ENCODE measurements at places on chromosomes 2 and 18.

DNA sequence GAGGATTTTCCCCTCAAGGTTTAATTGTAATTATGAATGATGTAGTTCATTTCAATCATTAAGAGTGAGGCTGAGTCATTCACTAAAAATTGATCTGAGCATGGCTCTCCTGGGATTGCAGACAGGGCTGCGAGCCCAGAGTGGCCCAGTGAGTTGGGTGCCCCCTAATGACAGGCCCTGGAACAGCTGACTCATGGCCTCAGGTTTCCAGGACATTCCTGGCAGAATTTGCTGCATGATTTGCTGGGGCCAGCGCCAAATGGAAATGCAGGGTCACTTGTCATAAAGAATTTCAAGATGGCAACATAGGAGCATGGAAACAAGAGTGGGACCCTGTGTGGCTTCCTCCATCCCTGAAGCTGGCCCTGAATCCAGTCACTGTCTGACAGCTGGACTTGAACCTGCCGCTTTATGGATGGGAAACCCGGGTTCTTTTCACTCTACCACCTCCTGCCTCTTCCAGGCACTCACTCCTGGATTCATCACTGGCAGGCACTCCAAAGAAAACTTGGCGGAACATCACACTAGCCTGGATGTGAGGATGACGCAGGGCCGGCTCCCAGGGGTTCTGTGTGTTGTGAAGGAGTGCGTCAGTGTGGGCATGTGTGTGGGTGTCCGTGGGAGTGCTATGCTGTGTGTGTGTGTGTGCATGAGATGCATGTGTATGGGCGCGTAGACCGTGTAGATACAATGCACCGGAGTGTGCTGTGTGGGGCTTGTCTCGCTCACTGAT lies 15.2 kb downstream of the OTOF start:
- no peak for DNase-seq

GRCh38 chr2:126884861-126885750 lies 13.6 kb upstream of the TEX51 start:
- DNase-seq: no peak

DNA sequence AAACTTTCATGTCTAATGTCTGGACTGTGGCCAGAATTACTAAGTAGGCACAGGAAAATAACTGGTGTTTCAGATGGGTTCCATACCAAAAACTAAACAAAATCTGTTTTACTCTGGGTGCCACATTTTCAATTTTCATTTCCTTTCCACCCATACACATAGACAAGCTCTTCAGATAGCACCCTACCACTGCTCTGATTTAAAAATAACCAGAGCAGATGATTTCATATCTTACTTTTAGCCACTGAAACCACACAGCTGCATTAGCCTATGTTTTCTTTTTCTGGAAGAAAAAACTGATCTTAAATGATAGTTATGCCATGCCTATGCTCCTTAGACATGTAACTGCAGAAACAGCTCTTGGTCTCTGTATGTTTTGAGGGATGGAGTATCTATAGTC lies 647.6 kb downstream of the CPS1 start:
- no peak for DNase-seq

GRCh38 chr2:69517410-69517809 lies 80.2 kb upstream of the NFU1 start:
- DNase-seq: no peak

DNA sequence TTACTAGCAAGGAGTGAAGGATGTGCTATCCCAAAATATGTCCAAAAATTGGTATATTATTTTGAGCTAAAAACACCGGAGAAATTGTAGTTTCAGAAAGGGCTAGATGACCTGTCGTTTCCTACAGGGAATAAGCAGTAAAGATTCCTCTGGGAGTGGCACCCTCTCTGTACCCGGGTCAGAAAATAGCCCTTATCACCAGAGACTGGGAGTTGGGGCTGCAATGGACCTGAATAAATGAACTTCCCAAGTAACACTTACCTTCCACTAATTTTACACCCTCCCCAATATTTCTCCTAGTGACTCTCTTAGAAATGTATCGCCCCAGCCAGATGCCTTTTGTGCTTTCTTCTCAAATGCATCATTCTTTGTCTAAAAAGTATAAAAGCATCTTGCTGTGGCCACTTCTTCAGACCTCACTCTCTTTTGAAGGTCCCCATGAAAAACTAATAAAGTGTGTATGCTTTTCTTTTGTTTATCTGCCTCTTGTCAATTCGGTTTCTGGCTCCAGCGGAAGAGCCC lies 734 bp upstream of the RMC1 start:
- DNase-seq: no peak

- DNase-seq: no peak
These were observed 70.6 kb upstream of the ITGB6 start for GRCh38 chr2:160270571-160271113.

DNA sequence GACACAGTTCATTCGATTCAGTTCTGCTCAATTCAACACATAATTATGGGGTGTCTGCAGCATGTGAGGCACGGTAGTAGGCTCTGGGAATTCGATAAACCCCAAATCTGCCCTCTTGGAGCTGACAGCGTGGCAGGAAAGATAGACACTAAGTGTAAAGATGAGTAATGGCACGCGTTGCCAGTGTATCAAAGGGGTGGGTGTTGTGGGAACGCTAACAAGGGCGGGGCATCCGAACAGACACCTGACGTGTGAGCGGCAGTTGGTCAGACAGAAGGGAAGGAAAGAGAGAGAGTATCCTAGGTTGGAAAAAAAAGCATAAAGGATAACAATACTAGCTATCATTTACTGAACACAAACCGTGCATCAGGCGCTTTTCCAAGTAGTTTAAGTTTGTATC lies 125.7 kb upstream of the HAAO start:
- DNase-seq: no peak

GRCh38 chr2:122179492-122180165 lies 424.2 kb downstream of the TSN start:
- no peak for DNase-seq

DNA sequence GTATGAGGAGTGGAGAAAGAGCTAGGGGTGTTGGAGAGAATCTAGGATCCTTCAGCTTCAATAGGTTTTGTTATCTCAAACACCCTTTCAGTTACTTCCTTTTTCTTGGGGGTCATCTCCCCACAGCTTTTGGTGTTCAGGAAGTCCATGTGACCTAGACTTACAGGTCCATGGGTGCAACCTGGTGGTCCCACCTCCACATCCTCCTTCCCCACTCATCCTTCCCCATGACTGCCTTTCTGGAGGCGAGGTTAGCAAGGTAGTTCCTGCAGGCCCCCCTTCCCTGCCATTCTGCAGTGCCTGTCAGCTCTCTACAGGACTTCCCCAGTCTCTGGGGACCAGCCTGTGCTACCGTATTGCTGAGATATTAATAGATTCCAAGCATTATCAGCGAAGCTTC lies 107.6 kb downstream of the TMEM17 start:
- DNase-seq: no peak

DNA sequence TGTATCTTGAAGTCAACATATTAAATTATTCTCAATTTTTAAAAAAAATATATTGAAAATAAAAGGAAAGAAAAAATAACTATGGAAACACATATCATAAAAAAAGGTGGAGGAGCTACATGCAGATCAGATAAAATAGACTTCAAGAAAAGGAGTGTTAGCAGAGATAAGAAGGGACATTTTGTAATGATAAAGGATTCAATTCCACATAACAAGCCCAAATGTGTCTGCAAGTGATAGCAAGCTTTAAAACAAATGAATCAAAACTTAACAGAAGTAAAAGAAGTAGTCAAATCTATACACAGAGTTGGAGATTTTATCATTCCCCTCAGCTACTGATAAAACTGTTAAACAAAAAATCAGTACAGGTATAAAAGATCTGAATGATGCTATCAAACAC lies 74.9 kb downstream of the TTC32 start:
- no peak for DNase-seq

GRCh38 chr2:167196461-167197252 lies 308.4 kb downstream of the XIRP2 start:
- DNase-seq: no peak

DNA sequence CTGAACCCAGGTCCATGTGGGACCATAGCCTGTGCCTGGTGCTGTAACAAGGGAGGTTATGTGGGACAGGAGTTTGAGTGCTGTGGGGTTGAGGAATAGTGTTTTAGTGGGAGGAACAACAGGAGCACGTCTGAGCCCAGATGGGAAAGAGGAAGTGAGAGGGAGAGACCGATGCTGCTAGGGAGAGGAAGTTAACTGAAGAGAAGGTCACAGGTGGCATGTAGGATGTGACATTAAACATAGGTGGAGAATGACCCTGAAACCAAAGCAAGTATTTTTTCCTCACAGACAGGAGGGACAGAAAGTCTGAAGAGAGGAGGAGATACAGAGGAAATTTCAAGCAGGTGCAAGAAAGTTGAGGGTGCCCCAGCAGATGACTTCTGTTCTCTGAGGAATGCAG lies 87.8 kb downstream of the ACOXL start:
- DNase-seq: no peak

DNA sequence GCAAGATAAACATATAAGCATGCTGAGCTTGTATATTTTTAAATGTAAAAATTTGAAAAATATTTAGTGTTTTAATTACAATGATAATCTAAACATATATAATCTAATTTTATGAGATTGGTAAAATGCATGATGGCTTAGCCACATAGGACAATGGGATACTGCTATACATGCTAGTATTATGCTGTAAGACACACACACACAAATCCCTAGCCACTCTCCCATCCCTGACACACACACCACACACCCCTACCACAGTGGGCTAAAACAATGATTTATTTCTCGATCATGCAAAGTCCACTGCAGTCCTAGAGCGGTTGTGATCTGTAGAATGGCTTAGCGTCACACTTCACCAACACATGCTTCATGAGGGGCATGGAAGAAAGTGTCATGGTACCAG lies 36.3 kb upstream of the AP1S3 start:
- DNase-seq: no peak

GRCh38 chr2:237749961-237750360 lies 48.6 kb upstream of the RBM44 start:
- no peak for DNase-seq

GRCh38 chr2:100929147-100929546 lies 72.9 kb upstream of the RPL31 start:
- DNase-seq: no peak

DNA sequence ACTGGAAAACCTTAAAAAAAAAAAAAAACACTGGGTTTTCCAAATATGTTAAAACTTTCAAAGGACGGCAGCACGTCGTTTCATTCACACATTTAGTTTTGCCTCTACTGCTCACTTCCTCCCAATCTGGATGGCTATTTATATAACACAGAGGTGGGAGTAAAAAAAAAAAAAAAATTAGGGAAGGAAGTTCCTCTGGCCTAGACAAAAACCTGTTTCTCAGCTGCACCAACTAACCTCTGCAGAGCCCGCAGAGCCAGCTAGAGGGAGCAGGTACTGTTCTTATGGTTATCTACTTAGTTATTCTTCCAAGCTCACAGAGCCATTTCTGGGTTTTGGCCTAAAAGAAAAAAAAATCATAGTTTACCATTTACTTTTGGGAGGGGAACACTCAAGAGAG lies 28.1 kb downstream of the SLC1A4 start:
- DNase-seq: no peak

DNA sequence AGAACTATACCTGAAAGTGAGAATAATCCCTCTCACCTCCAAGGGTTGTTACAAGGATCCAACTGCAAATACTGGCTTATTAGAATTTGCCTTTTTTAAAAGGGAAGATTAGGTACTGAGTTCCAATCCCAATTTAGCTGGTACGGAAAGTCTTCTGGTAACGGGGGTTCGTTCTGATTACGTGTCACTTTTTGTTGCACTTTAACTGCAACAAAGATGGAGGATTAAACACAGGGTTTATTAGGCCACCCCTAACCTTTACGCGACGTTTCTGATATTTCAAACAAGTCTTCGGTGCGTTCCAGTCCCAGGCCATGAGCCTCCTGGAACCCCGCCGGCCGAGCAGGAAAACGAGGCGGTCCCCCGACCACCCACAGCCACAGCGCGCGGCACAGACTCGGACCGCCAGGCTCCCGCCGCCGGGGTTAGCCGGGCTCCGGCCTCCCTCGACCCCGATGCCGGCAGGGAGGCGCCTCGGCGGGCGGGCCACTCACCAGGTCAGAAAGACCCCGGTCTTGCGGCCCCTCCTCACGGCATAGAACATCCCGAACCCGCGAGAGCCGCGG lies 411 bp downstream of the RNASEH1 start:
- DNase-seq: no peak

GRCh38 chr2:238203973-238204683 lies 633 bp upstream of the ILKAP start:
- DNase-seq: no peak

DNA sequence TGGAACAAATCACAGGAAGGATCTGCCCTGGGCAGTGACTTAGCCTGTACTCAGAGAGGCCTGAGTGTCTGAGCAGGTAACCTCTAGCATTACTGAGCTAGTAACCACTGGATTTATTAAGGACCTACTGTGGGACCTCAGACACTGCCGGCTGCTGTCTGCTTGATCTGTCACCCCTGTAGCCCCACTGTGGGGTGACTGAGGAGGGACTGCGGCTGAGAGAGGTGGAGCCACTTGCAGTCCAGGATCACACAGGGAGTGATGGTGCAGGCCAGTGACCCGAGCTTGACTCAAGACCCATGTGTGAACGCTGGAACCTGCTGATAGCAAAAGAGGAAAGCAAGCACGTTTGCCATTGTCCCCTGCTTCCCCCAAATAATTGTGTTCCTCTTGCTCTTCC lies 15.6 kb downstream of the CHMP1B start:
- no peak for DNase-seq

GRCh38 chr2:128605931-128606330 lies 287.3 kb upstream of the HS6ST1 start:
- peak; percentile 1 for DNase-seq

DNA sequence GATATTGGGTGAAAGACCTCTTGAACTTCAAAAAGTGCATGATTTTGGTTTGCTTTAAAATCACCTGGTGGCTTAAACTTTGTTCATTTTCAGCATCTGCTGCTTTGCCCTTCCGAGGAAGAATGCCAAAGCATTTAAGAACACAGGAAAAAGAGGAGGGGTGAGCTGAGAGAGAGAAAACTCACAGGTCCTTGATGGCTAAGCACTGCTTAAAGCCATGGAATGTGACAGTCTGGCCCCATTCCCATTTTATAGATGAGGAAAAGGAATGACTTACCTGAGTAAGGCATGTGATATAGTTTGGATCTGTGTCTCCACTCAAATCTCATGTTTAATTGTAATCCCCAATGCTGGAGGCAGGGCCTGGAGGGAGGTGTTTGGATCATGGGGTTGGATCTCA lies 58.1 kb downstream of the KCNS3 start:
- no peak for DNase-seq

DNA sequence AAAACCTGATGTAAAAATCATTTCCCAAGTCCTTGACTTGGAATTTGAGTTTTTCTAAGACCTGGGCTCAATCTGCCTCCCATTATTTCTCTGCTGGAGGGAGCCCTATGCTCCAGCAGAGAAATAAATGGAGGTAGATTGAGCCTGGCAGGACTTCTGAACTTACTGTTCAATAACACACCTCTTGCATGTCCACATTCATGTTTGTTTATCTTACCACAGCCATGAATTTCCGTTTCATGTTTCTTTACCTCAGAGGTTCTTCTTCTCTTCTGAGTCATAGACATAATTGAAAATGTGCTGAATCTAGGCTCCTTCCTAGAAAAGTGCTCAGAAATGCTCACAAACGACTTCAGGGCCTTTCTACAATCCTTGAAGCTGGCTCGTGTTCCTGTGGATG lies 170.8 kb downstream of the PMAIP1 start:
- DNase-seq: no peak

- DNase-seq: no peak
These were observed 58.2 kb upstream of the HDAC4 start for GRCh38 chr2:239459056-239459455.
